Left lobe of liver (tissue), 2 donors: ENCODE measurements at places on chromosomes 5 and 9. TPM values are rescaled to one million over a fixed set of nuclear protein-coding genes. Genes with fewer than 3 reads are reported as not detected.

DNA sequence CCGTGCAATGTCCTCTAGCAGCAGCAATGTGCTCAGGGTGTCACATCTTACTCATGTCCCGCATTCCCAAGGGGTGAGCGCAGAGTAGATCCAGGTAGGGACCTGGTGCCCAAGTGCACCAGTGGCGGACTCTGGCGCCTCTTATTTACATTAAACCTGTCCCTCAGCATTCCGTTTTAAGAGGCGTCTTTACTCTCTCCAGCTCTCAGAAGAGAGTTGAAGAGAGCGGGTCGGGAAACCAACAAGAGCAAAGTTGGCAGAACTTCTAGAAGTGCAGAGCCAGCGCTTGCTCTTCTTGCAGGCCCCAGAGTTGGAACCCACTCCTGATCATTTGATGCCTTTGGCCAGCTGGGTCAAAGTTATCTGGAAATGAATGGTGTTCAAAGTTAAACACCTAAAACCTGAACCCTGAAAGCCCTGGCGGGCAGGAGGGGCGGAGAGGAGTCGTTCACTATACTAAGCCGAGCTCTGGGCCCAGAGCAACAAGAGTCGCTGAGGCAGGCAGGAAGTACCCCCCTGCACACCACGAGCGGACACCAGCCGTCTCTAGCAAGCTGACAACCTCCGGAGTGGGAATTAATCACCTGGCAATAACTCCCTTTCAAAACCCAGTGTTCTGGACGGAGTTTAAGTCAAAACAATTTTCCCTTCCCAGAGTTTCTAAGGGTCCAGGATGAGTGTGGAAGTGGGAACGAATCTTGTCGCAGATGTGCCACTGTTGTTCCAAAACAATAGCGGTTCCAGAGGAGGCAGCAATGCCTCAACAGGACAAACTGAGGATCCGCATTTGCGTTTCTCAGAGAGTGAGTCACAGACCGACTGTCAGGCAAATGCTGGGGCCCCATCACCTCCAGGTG is 122.8 kb downstream of the TMEM161B start:
- no peak for DNase-seq

- no peak for DNase-seq
Observed at GRCh38 chr5:159211729-159212174, 2.4 kb upstream of the RNF145 start.

DNA sequence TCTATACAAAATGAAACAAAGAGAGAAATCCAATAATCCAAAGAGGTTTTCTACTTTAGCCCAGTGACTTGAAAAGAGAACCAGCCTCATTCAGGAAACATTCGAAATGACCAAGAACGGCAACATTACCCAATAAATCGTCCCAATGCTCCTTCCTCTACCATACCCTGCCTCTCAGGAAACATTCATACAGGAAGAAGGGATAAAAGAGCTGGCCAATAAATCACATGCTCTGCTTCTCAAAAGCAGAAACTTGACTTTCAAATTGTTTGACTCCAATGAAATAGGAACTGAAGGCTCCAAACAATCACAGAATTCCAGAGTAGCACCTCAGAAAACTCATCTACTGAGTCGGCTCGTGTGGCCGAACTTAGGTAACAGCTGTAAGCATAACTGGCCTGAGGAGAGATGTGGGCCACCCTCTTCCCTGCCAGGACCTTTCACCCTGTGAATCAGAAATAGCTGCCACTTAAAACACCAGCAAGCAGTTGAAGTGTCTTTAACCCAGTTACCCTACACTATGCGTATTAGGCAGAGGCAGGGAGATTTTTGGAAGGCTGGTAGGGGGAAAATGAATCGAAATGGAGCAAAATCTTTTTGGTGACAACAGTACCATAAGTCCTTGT is 14.6 kb downstream of the ARL15 start:
- no peak for DNase-seq

CCDC152 gene
- total RNA-seq: 0.70 TPM

RNF183 gene
- 0.20 TPM for total RNA-seq

PCDHGA6 gene
- total RNA-seq: 0.68 TPM

DNA sequence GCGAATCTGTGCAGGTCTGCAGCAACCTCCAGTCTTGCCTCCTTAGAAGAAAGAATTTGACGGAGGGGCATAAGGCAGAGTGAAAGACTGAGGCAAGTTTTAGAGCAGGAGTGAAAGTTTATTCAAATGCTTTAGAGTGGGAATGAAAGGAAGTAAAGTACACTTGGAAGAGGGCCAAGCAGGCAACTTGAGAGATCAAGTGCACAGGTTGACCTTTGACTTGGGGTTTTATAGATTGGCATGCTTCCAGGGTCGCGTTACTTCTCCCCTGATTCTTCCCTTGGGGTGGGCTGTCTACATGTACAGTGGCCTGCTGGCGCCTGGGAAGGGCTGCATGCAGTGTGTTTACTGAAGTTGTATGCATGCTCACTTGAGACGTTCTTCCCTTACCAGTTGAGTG is 127.2 kb upstream of the FER start:
- DNase-seq: no peak

LEAP2 gene
- total RNA-seq: 168 TPM

- no peak for DNase-seq
Observed at GRCh38 chr5:96537386-96537785, 104.3 kb upstream of the PCSK1 start.

GRCh38 chr5:105922574-105922973 is 1748.2 kb downstream of the EFNA5 start:
- DNase-seq: no peak

PPP3R2 gene
- total RNA-seq: not detected

GRCh38 chr9:126376311-126377175 is 49.9 kb downstream of the MVB12B start:
- DNase-seq: peak; percentile 40

DNA sequence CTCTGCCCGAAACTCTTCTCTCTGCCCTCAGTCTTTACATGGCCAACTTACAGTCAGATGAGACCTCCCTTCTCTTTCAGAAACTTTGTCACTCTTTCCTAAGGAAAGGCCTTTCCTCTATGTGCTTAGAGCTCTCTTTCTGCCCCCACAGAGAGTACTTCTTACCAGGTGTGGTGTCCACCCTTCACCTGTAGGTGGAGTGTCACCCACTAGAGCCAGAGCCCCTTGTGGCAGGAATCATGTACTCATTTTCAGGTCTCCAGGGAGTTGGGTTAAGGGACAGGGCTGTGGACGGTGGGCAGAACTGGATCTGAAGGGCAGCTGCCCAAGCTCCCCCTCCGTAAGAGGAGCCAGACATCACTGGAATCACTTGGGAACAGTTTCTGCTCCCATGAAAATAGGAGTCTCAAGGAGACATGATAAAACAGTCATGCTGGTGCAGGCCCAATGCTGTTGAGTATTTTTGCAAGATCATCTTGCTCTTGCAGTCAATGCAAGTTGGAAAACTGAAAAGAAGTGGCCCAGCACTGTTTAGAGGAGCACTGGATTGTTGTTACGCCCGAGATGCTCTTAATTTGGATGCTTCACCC is 436.7 kb downstream of the ZSWIM6 start:
- DNase-seq: no peak

BARX1 gene
- total RNA-seq: not detected

DNA sequence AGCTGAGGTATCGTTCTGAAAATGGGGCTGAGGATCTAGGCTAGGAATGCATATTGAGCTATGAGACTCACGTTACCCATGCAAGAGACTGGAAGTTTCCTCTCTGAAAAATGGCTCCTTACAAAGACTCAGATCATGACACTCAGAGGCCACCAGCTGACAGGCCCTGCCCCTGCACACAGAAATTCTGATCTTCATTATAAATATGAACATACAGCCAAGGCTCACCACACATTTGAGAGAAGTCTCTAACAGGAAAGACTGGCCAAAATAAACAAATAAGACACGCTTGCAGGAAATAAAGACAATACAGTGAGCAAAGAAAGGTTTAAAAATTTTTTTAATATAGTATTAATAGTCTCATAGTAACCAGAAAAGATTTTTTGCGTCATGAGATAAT is 365.9 kb downstream of the NFIB start:
- no peak for DNase-seq

DNA sequence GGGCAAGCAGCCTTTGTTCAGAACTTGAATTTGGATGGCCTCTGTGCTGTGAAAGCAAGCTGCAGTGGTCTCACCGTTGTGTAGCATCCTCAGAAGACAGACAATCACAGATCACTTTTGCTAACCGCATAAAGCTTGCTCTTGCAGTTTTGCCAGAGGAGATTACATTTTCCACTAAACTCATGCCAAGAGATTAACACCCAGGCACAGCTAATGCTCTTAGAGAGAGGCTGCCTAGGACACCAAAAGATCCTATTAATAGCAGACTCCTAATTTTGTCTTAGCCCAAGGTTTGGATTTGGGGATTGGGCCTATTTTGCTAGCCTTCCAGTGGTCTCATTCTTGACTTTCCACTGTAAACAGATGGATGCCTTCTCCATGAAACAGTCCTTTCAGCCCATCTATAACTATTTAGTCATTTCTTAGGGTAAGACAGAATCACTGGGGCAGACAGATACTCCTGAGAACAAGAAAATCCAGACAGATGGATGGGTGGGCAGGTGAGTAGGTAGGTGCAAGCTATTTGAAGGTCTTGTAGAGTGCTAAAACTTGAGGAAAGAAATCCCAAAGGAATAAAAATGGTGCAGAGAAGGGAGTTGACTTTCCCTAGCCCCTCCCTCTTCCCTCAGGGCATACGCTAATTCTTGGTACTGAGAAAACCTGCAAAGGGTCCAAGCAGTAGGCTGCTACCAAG is 506.2 kb downstream of the SPOCK1 start:
- DNase-seq: no peak

IFNA13 gene
- not detected for total RNA-seq

- DNase-seq: no peak
Observed at GRCh38 chr5:102922799-102923477, 167.8 kb downstream of the PAM start.

- no peak for DNase-seq
Observed at GRCh38 chr5:38906503-38906902, 60.7 kb downstream of the OSMR start.

DNA sequence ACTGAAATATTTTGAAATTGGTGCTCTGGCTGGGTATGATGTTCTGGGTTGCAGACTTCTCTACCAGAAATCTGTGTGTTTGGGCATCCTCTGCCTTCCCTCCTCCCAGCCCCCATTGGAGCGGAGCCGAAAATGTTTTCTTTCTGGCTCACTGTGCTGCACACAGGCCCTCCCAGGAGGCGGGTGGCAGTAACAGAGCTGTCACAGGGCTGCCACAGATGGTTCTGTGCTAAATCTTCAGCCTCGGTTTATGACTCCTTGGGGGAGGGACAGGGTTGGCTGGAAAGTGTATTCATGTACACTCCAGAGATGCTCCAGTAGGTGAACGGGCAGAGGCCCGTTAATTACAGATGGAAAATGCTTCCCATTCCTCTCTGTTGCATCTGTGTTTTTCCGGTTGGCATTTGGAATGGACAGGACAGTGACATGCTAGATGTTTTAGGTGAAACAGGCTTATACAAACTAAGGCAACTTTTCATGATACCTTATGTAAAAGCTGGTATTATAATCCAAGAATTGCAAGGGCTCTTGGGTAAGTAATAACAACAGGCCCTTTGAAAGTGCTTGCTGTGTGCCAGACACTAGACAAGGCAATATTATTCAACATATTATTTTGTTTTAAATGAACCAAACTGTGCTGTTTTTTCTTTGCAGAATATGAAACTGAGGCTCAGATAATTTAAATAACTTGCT is 180.2 kb downstream of the ADCY2 start:
- no peak for DNase-seq

DNA sequence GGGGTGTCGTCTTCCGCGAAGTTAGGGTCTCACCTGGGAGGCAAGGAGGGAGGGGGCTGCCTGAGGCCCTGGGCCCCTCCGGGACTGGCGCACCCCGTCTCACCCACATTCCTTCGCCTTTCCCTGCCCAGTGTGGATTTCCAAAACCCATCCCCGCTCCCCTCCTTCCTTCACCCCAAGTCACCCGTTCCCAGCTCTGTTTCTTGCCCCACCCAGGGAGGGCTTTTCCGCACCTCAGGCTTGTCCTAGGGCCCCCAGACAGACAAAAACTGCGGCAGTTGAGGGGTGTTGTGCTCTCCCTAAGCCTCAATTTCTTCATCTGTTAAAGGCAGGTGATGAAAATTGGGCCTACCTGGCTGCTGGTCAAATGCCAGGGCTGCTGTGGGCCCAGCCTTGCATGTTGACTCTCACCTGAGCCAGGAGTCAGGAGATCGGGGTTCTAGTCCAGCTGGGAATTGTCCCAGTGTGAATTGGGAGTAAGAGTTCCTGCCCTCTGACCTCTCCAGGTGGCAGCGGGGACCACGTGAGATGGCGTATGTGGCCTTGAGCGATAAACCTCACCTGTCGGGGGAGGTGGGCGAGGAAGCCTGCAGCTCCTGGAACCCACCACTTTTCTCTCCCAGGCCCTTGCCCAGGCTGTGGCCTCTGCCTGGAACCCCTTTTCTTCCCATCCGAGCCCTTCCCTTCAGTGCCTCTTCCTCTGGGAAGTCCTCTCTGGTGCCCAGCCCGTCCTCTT is 143.4 kb upstream of the IER5L start:
- peak; percentile 89 for DNase-seq

ANKRD34B gene
- not detected for total RNA-seq

- DNase-seq: no peak
Observed at GRCh38 chr9:22373636-22374035, 73.0 kb upstream of the DMRTA1 start.

TMC1 gene
- total RNA-seq: 0.18 TPM

RACK1 gene
- total RNA-seq: 510 TPM

PDE6A gene
- total RNA-seq: not detected

- no peak for DNase-seq
Observed at GRCh38 chr9:31542384-31543055, 841.9 kb upstream of the ACO1 start.

- no peak for DNase-seq
Observed at GRCh38 chr9:33230756-33231622, 9.0 kb upstream of the SPINK4 start.

TRIP13 gene
- 1.0 TPM for total RNA-seq

GRCh38 chr5:88045165-88045564 is 223.5 kb downstream of the TMEM161B start:
- DNase-seq: no peak

PCDHB13 gene
- total RNA-seq: 0.65 TPM

DNA sequence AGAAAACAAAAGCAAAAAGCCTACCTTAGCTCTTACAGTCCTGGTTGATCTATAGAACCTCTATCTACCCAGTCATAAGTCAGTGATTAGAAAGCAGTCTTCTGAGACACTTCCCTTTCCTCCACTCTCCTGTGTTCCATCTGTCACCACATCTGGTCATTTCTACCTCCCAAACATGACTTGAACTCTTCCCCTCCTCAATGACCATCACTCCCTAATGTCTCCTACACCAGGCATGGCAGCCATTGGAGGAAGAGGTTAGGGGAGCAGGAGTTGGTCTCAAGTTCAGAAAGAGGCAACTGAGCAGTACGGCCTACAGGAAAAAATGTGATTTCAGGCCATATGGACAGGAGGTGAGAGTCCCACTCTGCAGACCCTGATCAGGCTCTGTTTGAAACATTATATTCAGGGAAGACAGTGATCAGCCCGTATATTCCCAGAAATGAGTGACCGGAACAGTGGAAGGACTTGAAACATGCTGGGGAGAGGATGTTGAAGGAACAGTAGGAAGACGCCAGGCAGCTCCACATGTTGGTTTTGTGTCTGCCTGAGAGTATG is 12.0 kb downstream of the ABLIM3 start:
- no peak for DNase-seq

IL13 gene
- total RNA-seq: not detected

NAA35 gene
- total RNA-seq: 7.9 TPM
